Dermis blood vessel endothelial cell (primary cell): ENCODE measurements at places on chromosomes 4 and X.

GRCh38 chrX:107721318-107721717, 54.3 kb downstream of the TSC22D3 start:
- DNase-seq, result no peak

DNA sequence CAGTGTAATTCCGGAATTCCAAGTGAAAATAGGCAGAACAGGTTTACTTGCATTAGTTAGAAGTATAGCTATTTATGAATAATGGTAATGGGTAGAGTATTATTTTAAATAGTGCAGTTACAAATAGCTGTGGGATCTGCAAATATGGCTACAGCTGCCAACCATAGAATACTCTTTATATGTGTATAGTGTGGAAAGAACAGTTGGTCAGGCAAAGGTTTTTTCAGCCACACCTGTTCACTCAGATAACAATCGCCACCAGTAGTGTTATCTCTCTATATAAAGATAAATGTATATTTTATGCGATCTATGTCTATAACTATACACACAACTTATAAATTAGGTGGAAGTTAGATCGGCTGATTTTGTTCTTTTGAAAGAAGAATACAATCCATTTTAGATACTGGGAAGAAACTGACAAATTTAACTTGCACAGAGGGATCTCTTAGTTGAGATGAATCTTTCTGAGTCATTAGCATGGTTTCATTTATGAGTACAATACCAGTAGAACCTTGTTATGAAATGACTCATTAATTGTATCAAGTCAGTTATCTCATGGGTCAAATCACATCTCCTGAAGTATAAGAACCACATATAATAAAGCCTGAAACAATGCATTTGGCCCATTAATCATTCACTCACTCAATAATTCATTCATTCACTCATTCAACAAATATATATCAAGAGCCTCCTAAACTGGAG, 100.9 kb upstream of the NR3C2 start:
- peak; percentile 10 for DNase-seq

- no peak for DNase-seq
Measured at GRCh38 chr4:111213531-111213930, 590.7 kb upstream of the PITX2 start.

DNA sequence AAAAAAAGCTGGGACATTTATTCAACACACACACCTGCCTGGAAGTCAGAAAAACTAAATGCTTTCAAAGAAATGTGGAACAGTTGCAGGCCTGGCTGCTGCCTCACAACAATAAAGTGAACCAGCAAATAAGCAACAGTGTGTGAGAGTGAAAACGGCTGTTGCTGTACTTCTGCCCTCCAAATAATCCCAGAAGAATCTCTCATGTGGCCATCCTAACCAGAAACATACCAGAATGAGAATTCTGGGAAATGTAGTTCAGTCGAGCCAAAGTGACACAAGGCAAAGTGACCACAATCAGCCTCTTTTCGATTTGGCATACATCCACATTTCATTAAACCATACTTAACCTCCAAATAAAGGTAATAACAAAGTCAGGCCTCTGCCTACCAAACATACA, 204.5 kb downstream of the SLC7A11 start:
- DNase-seq, result no peak

DNA sequence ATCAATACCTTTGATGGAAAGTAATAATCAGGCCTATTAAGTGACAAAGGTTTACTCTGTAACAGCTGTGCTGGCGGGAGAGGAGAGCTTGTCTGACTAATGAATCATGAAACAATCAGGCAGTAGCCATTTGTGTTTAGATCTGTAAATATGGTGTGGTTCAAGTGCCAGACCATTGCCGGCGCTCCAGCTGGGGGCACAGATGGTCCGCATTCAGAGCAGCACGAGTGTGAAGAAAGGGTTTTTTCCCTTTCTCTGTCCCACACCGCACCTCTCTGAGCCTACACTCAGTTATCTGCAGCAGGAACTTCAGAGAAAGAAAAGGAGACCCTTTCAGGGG, 111.3 kb upstream of the PAQR3 start:
- DNase-seq, result no peak

- no peak for DNase-seq
Measured at GRCh38 chr4:8080754-8081065, 77.9 kb downstream of the ABLIM2 start.

GRCh38 chr4:86532851-86533250, 61.3 kb upstream of the PTPN13 start:
- DNase-seq, result no peak
